ENCODE measurements at places on chromosomes 12 and 14.

- no peak for DNase-seq
Measured at GRCh38 chr12:69055280-69055679, 122.3 kb upstream of the CPM start.

DNA sequence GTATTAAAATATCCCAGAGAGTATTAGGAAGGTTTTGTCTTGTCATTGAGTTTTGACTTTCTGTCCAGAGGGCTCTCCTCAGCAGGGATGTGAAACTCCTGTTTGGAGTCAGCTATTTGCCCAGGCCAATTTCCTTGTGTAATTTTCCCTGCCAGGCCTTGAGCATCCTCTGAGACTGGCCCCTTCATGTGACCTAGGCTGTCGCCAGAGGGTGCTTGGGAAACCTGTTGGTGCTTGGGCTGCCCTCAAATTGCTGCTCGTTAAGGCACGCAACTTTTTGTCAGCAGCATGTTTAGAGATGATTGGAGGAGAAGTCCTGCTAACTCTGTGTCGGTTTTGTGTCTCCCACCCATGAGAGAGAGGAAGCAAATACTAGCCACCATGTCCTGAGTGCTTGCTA is 39.1 kb downstream of the IQSEC3 start:
- DNase-seq = no peak

- DNase-seq = no peak
Measured at GRCh38 chr12:15669256-15669948, 119.8 kb downstream of the EPS8 start.

DNA sequence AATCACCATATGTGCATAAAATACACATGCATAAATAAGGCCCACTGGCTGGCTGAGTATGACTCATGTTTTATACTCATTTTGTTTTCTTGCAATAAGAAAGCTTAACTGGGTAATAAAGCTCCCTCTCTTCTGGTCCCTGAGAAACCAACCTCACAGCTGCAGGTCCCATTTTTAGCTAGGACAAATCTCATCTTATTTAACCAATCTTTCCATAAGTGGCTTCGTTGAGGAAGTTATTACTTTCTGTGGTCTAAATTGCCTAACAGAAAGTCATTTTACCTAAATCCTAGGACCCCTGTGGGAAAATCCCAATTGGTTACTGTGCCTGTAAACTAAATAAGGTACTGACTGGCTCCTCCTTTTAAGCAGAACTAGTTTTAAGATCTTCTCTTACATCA is 232.8 kb upstream of the FBXO33 start:
- DNase-seq = no peak

DNA sequence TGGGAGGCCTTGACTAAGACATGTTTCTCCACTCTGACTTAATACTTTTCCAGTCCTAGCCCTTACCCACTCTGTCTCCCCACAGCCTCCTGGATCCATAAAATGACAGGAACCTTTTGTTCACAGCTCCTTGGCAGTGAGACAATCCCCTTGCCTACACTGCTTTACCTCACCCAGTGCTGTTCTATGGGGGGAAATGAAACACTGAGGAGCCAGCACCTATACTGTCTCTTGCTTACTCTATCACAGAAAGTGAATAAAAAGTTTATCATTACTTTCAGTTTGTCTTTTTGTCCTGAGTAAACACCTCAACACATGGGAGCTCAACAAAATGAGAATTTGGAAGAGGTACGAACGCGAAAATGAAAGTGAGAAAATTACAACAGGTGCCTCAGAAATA is 127.2 kb upstream of the DAAM1 start:
- DNase-seq = no peak

- DNase-seq = no peak
Measured at GRCh38 chr12:109255377-109255776, 53.7 kb downstream of the FOXN4 start.

GRCh38 chr12:7107636-7108002 is 1.4 kb downstream of the C1RL start:
- DNase-seq = no peak

GRCh38 chr14:76951166-76951565 is 77.3 kb downstream of the IRF2BPL start:
- no peak for DNase-seq

GRCh38 chr14:102221026-102221425 is 81.3 kb downstream of the WDR20 start:
- no peak for DNase-seq

- DNase-seq = no peak
Measured at GRCh38 chr14:56002342-56002741, 115.9 kb upstream of the PELI2 start.

DNA sequence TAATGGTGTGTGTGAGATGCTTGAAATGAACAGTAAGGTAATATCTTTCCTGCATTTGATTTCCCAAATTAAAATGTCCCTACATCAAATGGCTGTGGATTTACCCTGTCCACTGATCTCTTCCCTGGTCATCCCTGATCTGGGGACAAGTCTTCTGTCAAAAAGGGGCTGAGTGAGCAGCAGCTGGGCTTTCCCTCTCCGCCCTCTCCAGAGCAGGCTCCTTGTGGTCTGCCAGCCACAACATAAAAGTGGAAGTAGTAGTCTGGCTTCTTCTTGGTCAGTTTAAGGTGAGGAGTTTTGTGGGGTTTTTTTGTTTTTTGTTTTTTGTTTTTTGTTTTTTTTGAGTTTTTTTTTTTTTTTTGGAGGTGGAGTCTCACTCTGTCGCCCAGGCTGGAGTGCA is 25.2 kb upstream of the PLXNC1 start:
- no peak for DNase-seq

DNA sequence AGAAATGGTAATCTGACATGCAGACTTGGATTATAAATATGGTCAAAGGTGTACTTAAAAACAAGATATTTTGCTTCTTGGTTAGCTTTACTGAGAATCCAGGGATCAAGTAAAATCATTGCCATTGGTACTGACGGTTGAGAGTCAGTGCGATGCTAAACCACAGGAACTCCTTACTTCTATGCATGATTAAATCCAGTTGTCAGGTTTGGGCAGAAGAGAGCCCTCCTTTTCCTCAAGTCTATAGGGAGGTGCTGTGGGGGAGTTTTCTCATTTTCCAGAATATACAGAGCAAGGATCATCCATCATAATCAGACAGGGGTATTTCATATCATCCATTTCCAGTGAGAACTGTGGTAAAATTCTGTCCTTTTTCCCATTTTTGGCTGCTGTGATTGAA is 839.1 kb downstream of the NRXN3 start:
- DNase-seq = no peak

DNA sequence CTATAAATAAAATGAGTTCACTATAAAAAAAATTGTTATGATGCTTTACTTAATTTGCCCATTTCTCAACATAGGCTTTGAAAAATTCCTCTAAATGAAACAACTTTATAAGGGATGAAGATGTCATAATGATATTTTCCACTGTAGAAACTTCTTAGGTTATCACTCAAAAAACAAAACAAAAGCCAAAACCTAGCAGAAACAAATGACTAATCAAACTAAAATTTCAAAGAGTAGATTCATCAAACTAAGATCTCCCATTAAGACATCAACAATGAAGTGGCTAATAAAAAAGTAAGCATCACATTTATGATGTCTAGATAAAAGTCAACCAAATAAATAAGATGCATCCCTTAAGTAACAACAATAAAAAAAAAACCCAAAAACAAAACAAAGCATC is 36.9 kb upstream of the TTC7B start:
- DNase-seq = no peak

GRCh38 chr14:64683264-64683663 is 21.0 kb upstream of the PLEKHG3 start:
- no peak for DNase-seq

GRCh38 chr12:16586350-16587109 is 19.4 kb downstream of the LMO3 start:
- DNase-seq = no peak

DNA sequence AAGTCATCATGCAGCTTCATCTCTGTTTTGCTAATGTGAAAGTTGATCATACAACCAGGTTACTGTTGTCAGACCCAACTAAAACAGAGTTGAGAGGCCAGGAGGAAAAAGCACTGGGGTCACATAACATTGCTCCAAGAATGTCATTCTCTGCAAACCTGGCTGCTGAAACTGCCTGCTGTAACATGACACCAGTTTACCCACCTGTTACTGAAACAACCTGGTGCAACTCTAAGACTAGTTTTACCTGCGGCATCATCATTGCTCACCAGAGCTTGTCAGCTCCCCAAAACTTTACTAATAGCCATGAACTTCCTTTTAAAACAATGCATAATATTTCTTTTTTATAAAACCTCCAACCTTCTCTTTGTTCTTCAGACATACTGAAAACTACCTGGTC is 30.7 kb upstream of the DEGS2 start:
- DNase-seq = no peak

DNA sequence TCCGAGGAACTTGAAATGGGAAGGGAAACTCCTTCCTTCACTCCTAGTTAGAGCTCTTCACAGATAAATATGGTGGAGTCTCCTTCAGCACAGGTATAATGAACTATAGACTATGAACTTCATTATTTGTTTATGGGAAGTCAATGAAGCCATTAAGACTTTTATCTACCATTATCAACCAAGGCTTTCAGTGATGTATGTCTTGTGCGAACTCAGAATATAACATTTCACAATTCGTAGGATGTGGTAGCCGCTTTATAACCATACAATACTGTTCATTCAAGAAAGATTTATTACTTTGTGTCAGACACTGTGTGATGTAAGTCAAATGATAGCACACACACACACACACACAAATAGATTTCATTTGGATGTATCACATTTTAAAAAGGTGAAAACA is 24.8 kb upstream of the ETNK1 start:
- DNase-seq = no peak

- no peak for DNase-seq
Measured at GRCh38 chr12:119071638-119072231, 90.4 kb downstream of the SRRM4 start.

DNA sequence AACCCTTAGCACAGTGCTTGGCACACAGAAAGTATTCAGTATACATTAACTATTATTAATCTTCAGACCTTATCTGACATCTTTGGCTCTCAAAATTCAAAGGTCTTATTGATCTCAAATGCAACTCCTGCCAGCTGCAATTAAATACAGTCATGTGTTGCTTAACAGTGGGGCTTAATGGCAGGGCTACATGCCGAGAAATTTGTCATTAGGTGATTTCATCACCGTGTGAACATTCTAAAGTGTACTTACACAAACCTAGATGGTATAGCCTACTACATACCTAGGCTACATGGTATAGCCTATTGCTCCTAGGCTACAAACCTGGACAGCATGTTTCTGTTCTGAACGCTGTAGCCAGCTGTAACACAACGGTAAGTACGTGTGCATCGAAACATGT is 156.3 kb upstream of the TMCC3 start:
- DNase-seq = no peak

- DNase-seq = no peak
Measured at GRCh38 chr12:130766470-130766869, 50.4 kb upstream of the RIMBP2 start.

DNA sequence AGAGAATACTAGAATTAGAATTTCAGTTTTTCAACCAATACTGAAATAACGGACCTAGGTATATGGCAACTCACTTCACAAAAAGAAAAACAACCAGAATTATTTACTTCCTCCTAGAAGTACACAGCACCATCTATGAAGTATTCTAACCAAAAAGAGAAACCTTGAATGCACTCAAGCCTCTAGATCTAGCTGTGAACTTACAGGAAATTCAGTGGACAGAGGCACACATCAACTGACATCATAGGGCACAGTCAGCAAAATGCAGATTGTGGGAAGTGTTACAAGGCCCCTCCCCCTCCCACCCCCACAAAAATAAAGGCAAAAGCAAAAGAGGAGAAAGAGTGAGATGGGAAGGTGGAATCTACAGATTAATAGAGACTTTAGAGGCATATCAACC is 102.4 kb downstream of the TMTC1 start:
- no peak for DNase-seq

DNA sequence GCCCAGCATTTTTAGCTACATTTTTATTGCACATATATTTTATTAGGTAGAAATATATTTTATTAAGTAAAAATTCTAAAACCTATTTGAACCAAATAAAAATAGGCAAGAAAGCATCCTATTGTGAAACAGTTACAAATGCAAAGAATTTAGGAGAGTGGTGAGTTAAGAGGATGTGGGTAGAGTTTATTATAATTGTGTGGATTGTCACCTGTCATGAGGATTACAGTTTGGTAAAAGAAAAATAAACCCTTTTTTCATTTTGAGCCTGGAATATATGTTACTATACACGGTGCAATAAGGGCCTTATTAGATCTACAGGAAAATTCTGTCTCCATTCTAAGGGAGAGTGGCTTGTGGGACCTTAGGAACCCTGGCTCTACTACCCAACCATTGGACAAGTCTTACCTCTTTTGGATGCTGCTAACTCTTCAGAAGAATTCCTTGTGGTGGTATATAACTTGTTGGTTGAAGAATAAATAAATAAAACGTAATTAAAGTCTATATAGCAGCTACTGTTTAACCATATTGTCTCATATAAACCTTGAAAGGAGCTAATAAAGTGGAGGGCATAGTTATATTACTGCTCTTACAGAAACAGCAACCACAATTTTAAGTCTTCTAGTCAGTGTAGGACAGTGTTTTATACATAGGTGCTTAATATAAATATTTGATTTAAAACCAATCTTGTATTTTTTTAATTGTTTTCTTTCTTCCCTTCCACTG is 67.8 kb downstream of the FGD4 start:
- no peak for DNase-seq

DNA sequence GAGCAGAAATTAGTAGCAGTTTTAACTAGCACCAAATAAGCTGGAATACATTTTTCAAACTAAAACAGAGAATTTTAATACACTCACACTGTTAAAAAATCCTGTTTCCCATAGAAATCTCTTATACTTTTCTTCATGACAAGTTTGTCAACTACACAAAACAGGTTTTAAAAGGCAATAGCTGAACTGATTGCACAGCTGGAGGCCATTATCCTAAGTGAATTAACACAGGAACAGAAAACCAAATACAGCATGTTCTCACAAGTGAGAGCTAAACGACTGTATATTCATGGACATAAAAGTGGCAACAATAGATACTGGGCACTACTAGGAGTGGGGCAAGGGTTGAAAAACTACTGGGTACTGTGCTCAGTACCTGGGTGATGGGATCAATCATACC is 11.6 kb upstream of the HAL start:
- no peak for DNase-seq

Data from NCI-H2029 treated with DMSO at 0.1 percent for 48 hours (cell line).